ENCODE measurements at places on chromosomes 12 and 14.

GRCh38 chr12:105091476-105092206, 7.4 kb upstream of the ALDH1L2 start:
- DNase-seq = no peak

DNA sequence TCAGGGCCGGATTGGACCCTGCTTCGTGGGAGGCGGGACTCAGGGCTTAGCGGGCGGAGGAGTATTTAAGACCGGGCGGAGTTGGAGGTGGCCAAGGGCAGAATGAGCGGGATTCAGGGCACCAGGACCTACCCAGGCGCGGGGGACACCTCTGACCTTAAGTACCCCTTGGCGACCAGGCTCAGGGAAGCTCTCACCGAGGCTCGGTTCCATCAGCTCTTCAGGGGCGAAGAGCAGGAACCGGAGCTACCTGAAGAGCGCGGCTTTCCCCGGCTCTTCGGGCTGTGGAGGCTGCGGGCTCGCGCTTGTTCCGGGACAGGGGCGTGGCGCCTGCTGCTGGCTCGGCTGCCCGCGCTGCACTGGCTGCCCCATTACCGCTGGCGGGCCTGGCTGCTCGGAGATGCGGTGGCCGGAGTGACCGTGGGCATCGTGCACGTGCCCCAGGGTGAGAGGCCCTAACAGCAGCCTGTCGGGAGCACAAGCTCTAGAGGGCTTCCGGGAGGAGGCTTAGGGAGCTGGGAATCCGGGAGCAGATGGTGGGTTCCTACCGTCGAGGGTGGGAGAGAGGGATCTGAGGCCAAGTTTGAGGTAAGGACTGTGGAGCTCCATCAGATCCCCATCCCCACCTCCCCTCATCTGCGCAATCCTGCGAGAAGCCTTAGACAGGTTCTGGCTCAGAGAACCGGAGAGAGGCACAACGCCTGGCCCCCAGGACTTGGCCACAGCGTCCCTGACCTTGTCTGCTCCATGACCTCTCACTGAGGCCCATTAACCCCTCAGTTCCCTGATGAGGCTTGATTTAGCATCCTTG, 8.4 kb downstream of the ARHGEF25 start:
- DNase-seq = no peak

DNA sequence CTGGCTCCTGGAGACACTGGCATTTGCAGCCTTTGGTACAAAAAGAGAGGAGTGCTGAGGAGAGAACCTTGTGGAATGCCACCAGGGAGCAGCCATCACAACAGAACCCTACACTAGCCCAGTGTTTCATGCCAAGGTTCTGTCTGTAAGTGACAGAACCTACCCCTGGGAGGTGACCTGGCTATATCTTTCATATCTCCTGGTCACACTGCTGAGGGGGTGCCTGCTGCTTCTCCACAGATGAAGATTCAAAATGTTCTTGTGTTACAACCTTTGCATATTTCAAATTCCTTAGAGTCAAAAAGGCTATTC, 12.7 kb upstream of the EIF4B start:
- no peak for DNase-seq

DNA sequence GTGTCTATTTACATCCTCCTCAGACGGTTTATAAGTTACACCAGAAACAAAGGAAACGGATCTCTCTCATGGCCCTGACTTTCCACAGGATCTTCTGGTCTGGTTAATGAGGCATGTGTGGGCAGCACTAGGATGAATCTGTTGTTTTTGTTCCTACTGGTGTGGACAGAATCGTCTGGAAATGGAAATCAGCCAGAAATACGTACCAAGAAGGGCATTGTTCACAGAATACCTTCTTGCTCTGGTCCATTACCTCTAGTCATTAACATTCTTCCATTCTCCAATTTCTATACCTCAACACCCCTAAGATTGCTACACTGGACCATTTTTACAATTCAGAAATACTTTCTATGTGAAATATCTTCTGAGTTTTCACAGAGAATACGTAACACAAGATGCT, 86.0 kb downstream of the TPH2 start:
- no peak for DNase-seq

- no peak for DNase-seq
These were observed 185.6 kb downstream of the EPS8 start for GRCh38 chr12:15603474-15604085.

GRCh38 chr12:97046901-97047300, 139.8 kb downstream of the NEDD1 start:
- no peak for DNase-seq

GRCh38 chr12:47276253-47276620, 196.5 kb upstream of the AMIGO2 start:
- no peak for DNase-seq

- DNase-seq = no peak
These were observed 136.3 kb upstream of the PZP start for GRCh38 chr12:9344541-9344940.

- DNase-seq = no peak
These were observed 16.3 kb downstream of the ALX1 start for GRCh38 chr12:85296362-85296761.

DNA sequence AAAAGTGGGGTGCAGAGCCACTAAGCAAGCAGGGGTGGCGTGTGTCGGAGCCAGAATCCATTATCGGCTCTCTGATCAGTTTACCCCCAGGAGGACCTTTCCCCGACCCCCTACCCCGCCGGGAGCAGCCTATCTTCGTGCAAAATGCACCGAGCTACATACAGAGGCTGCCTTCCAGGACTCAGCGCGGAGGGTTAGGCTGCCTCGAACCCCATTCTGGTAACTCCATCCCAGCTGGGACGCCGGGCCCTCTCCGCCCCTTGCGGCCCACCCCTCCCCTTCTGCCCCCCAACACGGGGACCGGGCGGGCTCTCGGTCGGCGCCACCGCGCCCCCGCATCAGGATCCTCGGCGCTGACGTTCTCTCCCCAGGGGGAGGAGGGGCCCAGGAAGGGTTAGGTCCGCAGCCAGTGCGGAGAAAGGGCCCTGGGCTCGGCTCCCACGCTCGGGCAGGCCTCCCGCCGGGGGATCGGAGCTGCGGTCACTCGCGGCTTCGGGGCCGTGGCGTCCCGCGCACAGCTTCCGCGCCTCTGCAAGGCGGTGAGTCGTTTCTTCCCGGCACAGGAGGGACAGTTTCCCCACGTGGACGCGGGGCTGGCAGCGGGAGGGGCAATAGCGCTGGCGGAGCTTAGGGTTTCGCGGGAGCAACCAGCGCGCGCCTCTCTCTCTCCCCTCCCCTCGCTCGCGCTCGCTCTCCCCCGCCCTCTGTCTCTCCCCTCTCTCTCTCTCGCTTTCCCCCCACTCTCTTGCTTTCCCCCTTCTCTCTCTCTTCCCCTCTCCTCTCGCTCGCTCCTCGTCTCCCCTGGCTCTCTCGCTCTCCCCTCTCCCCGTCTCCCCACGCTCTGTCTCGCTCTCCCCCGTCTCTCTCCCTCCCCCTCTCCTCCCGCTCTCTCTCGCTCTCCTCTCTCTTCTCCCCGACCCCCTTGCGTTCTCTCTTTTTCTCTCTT, 12.5 kb upstream of the MAP3K9 start:
- peak; percentile 59 for DNase-seq

DNA sequence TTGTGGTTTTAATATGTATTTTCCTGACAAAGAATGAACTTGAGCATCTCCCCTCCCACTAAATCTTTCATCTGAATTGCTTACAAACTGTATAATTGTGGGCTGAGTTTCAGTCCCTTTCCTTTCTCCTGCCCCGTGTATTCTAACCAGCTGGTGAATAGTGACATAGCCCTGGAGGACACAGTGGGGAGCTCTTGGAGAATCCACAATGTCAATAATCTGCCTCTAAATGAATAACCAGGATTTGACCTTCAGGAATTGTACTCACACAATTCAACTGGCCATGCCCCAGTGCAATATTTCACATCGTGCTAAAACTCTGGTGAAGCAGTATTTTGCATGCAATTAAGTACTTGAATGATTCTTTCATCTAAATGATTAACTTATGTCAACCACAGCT, 177.2 kb downstream of the C12orf42 start:
- no peak for DNase-seq

DNA sequence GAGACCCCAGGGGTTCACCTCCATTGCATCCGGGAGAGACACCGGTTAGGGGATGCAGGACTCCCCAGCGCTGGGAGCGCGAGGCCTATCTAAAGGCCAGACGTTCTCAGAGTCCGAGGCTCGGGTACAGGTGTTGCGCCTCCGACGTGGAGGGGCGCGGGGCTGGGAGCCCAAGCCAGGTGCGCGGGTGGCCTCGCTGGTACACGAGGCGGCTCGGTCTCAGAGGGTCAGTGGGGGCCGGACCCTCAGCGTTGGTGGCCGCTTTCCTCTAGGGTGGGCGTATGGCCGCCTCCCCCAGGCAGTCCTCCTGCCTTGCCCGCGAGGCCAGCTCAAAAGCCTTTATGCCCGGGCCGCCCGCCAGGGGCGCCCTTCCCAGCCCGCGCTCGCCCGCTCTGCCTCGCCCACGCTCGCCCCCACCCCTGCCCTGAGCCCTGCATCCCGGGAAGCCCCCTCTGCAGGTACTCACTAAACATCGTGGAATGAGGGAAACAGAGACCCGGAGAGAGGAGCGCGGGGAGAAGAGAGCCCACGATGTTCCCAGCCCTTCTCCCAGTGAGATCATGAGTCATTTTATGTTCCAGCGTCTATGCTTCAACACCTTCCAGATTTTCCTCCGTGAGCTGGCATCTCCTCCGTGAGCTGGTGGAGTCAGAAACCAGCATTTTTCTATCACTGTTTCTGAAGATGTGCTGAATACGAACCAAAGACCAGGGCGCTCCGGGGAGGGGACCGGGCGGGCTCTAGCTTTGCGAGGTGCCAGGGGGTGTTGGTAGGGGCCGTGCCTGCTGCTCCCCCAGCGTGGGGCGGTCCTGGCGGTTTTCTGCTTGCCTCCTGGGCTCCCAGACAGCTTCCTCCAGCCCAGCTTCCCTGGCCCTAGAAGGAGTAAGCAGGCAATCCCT, 73.8 kb downstream of the DIO3 start:
- DNase-seq = no peak

- peak; percentile 12 for DNase-seq
These were observed 396 bp downstream of the FERMT2 start for GRCh38 chr14:52950410-52950897.

DNA sequence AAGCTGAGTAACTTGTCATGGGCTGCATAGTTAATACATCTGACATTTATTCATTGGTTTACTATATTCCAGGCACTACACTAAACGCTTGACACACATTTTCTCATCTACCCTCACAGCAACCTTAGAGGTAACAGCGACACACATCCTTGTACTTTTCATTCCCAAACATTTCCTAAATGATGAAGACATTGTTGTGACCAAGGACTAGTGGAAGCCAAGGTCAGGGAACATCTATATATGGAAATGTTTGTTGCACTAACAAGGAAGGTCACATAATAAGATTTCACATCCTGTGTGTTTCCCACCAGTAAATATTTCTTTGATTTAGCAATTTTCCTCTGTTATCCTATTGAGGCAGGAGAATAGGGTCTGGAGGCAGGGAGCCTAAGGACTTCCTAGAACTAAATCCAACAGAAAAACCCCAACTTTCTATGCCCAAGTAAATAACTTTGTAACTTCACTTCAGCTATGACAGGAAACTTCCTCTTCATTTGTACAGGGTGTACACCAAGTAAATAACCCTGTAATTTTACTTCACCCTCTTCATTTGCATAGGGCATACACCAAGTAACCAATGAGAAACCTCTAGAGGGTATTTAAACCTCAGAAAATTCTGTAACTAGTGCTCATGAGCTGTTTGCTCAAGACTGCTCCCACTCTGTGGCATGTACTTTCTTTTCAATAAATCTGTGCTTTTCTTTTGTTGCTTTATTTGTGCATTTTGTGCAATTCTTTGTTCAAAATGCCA, 48.4 kb downstream of the ZNF641 start:
- no peak for DNase-seq

- no peak for DNase-seq
These were observed at the start of gene MYBPC1 for GRCh38 chr12:101594700-101595099. Gene MYBPC1, plus strand, starts transcription at chr12:101594971. Its CDS starts 100 bp downstream, at chr12:101595071.

DNA sequence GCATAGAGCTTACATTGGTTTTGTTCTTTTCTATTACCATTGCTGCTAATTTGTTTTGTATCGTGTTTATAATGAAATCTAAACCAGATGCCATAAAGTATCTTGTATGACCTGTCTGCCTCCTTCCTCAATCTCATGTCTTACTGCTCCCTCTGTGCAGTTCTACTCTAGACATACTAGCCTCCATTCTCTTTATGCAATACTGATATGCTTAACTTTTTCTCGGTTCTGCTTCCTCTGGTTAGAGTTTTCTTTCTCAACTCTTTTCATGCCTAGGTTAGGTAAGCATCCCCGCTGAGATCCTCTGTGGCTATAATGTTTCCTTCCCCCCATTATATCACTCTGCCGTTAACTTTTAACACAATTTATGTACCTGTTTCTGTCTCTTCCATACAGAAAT, 852.3 kb downstream of the TRHDE start:
- DNase-seq = no peak

DNA sequence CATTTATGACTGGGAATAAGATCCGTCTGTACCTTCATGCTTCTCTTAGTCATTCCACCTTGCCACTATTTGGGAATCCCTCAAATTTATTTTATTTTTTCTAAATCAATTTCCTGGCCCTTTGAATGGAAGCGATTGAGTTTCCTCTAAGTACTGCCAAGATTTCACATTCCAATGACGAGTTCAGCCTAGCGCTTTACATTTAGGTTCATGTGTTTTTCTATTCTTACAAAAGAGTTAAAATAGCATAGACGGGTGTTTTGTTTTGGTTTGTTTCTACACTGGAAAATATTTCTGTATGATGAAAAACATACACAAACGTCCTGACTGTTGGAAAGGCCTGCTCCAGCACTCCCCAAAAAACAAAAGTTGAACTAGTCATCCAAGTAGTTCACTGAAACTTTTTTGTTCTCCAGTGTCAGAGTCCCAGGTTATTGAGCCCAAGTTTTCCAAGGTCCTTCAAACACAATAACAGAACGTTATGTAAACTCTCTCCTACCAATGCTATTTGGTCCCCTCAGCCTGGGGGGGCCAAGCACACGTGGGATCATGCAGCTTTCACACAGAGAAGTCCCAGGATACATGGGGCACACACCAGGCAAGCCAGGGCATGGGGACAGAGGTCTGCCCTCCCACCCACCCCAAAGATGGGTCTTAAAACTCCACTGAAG, 74.8 kb upstream of the FOXN3 start:
- no peak for DNase-seq

GRCh38 chr14:77154421-77154820, 12.8 kb upstream of the ZDHHC22 start:
- no peak for DNase-seq

GRCh38 chr12:49979791-49980190, 7.0 kb downstream of the AQP6 start:
- DNase-seq = no peak

DNA sequence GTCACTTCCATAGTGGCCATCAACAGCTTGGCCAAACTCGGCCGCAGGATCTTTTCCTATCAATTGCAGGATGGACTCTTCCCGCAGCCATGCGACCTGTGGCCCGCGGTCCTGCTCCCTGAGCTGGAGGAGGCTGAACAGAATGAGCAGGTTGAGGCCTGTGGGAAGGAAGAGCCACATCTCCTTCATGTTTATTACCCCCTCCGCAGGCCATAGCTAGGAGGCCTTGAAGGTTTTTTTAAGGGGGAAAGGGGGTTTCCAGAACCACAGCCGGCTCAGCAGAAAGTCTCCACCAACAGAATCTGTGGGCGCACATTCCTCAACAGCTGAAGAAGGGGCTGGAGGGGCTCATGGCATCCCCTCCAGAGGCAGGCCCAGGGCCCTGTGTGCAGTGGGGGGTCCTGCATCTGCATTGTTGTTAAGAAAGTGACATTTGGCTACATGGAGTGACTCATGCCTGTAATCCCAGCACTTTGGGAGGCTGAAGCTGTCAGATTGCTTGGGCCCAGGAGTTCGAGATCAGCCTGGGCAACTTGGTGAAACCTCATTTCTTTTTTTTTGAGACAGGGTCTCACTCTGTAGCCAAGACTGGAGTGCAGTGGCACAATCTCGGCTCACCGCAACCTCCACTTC, 25.2 kb upstream of the PPP1R13B start:
- no peak for DNase-seq

All from stimulated activated CD4-positive, alpha-beta T cell treated with anti-CD3 and anti-CD28 coated beads, Interleukin-4, amount 100 ng/mL, for 48 hours (primary cell).